WTC11 (cell line): ENCODE measurements at places on chromosomes 16 and 17.

GRCh38 chr17:6536566-6537065 lies 19.7 kb downstream of the PITPNM3 start:
- DNase-seq: no peak

DNA sequence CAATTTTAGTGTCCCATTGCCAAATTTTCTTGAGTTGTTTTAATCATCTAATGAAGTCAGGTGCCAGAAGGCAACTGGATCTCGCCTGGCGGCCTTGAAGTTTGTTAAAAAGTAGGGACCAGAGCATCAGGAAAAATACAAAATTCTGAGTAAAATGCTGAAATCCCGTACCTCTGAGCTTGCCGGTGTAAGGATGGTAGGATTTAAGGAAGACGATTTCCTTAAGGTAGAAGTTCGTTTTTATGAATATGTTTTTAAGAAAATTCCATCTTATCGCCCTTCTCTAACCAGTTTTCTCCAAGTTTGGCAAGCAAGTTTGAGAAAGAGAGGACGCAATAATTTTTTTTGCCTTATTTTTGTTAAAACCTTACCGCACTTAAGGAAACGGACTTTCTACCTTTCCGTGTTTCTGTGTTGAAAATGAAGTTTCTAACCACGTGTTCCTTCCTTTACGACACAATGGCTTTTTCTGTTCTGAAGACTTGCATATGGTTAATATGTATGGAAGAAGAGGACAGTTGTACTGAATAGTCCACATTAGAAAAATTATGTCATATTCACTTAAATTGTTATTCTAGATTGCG lies 748 bp downstream of the ATF7IP2 start:
- no peak for DNase-seq

DNA sequence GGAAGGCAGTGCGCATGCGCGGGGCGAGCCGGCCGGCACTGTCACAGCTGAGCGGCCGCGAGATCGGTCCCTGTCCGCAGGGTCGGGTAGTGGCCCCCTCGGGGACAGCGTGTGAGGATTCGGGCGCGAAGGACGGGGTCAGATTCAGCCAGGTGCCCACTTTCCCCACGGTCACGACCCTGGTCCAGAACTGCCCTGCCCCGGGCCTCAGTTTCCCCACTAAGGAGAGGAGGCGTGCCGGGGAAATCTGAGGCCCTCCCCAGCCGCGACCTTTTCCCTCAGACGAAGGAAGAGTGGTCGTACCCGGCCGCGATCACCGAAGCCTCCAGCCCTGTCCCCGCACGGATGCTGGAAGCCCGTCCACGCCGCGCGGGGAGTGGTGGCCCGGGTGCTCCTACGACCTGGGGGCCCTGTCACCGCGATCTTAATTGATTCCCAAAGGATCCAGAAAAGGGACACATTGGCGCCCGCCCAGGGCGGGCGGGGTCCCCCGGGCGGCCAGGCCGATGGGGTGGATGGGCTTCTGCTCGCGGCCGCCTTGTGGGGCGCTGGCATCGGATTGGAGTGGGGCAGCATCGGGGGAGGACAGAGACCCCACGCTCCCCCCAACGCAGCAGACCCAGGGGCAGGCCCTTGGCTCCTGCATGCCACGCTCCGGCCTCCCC lies 57.7 kb downstream of the SRL start:
- no peak for DNase-seq

- peak; percentile 45 for DNase-seq
Measured at GRCh38 chr17:62870030-62870541, 62.0 kb upstream of the MARCHF10 start.

- DNase-seq: peak; percentile 13
Measured at GRCh38 chr16:3655030-3655395, 522 bp downstream of the DNASE1 start.

DNA sequence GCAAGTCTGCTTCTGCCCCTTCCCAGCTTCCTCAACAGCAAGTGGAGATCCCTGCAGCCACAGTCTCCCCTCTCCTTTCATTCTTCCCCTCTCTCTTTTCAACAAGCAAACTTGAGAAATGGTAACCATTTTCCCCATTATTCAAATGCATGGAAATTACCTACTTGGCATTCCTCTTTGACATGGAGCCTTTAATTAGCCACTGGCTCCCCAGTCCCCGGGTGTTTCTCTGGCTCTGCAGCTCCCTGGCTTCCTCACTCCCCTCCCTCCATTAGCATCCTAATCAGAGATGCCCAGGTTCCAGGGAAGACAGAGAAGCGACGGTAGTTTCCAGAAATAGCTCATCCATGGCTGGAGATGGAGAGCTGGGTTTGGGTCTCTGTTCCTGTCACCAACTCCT lies 116.0 kb downstream of the CCT6B start:
- DNase-seq: no peak

GRCh38 chr16:65314627-65315008 lies 192.8 kb upstream of the CDH11 start:
- DNase-seq: no peak

GRCh38 chr17:74737299-74738050 lies 419 bp downstream of the RAB37 start:
- DNase-seq: peak; percentile 77

DNA sequence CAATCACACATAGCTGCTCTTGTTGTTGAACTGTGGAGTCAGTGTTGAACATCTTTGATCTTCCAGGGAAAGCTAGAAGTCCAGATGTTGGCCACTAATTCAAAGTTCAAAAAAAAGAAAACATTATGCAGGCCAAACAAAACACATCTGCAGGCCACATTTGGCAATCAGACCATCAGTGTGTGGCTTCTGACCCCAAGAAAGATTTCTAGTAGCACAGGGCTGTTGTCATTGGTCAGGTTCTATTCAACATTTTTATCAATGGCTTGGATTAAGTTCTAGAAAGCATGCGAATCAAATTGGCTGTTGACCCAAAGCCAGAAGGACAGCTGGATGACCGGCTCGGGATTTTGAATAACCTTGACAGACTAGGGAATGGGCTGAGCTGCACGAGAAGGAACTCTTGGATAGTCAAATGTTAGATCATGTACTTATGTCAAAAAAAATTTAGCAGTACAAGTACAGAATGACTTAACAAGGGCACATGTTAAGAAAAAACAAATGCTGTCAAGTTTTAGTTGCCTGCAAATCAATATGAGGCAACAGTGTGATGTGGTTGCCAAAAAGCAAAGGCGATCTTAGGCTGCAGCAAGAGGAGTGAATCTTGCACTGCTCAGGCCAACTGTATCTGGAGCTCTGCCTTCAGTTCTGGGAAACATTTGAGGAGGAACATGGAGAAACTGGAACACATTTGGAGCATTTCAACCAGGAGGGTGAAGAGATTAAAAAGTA lies 187.6 kb downstream of the RGS9 start:
- no peak for DNase-seq

DNA sequence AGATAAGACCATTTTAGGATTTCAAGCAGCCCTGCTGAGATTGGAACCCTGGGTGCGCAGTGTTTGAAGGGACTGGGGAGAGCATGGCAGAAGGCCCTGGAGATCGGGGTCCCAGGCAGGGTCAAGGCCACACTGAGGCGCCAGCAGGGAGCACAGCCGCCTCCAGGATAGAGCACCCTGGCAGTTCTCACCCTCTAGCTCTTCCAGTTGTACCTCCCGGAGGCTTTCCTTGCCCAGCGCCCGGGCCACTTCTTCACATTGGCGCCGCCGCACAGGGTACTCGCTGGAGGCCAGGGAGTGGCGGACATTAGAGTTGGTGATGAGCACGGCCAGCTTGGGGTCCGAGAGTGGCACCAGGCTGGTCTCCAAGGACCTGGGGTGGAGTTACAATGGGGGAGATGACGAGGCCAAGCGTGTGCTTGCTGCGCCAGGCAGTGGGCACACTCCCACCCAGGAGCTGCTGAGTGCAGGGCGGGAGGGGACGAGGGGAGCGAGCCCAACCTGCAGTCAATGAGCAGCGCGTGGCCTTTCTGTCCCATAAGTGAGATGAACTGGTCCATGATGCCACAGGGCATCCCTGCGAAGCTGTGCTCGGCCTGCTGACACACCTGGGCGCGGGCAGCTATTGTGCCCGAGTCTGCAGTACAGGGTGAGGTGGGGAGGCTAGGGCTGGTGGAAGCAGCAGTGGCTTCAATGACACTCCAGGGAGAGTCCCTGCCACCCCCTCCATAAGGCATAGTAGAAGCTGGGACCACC lies 2.3 kb downstream of the GALK1 start:
- DNase-seq: no peak

DNA sequence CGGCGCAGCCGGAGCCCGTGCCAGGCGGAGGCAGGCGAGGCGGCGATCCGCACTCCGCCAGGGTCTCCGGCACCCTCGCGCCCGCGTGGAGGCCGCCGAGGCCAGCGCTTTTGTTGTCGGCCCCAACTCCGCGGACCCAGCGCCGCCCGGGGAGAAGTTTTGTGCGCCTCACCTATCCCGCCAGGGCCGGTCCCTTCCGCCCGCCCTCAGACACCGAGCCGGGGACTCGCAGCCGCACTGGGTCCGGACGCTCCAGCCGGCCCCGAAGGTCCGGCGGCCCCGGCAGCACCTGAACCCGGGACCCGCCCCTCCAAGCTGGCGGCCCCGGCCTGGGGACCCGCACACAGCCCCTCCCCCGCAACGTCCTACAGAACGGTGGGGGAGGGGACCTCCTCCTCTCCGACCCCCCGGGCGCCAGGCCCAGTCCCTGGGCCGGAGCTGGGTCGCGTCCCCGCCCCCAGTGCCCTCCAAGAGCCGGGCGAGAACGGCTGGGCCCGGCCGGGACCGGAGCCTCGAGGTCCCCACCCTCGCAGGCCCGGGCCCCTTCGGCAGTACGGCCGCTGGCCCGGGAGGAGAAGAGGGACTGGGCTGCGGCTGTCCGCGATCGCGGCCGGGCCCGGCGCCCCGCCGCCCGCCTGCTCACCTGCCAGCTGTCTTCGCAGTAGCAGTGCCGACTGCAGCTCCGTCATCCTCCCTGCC lies 698 bp downstream of the UBE2G1 start:
- peak; percentile 60 for DNase-seq

DNA sequence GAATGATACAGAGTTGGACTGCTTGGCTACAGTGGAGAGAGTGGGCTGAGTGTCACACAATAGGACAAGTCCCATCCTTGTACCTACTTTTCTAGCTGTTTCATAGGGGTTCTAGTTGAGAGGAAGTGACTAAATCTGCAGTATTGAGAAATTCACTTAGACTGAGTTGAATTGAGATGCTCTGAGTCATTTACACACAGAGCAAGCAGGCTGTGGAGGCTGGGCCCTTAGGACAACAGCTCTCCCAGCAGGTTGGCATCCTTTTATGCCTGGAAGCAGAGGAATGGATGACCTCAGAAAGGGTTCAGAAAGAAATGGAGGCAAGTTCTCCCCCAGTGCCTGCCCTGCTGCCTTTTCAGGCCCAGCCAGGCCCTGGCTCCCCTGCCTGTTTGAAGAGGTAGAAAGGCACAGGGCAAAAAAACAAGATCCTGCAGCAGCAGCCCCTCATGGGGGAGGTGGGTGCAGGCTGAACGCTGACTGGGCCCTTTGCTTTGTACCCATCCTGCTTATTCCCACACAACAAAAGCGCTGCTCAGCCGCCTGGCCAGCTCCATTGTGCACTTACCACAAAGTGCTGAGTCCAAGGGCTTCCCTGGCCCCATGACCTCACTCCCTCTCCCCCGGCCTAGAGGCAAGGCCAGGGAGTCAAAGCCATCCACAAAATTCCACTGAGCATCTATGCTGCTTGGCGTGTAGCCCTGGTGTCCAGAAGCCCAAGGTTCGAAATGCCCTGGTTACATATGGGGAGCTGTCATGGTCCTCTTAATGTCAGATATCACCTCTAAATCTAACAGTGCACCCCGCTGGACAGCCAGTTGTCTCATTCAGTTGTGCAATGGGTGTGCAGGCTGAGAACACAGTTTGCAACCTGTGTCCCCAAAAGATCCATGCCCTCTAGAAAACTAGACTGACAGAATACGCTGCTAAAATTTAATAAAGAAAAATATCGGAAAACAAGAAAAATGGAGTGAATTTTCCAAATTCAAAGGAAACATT lies 5.4 kb upstream of the CRYBA1 start:
- peak; percentile 24 for DNase-seq

DNA sequence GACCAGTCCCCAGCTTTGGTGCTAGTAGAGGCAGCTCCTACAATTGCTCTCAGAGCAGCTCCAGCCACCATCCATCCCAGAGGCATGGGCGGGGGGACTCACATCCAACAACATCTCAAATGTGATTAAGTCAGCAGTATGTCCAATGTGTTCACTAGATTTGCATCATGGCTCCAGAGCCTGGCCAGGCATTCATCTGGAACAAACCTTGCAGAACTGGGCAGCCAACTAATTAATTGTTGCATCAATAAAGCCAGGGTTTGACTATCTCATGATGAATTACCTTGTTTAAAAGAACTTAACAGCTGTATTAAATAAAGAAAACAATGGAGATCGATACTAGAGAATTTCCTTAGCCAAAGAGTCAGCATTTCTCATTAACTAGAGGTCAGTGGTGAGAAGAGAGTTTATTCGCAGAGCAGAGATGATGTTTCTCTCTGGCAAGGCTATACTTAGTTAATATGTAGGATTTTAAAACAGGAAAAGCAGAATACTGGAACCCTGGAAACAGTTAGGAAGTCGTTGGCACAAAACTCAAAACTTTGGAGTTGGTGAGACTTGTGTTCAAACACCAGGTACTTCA lies 494.4 kb downstream of the GRIN2A start:
- DNase-seq: no peak

DNA sequence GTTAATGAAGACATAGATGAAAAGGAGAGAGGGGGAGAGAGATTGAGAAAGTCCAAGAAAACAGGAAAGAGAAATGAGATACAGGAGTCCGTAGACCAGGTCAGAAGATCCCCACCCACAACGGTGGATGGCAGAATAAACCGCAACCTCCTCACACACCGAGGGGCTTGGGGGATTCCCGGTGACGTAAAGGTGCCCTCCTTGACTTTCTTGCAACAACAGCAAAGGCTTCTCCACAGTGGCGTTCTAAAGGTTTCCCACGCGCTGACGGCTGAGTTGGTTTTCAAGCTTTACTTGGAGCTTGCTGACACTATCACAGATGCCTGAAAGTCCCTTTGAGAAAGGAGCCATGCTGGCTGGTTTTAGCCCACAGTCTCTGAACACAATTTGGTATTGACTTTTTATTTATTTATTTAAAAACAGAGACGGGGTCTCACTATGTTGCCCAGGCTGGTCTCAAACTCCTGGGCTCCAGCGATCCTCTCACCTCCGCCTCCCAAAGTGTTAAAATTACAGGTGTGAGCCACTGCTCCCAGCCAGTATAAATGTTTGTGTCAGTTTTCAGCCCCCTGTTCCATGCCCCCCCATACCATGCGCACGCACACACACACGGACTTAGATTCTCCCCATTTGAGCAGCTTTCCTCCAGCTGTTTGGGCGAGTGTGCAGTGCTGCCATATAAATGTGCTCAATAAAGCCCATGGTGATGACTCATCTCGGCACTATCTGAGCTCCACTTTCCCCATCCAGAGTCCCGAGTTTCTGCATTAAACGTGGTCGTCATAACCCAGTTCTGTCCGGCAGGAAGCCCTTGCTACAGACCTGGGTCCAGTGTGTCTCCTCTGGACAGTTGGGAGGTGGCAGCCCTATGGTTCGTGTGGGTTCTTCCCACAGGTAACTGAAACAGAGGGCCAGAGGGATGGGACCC lies 33.0 kb upstream of the SEC14L1 start:
- no peak for DNase-seq

GRCh38 chr17:20008242-20009051 lies 712 bp upstream of the SPECC1 start:
- DNase-seq: peak; percentile 54

GRCh38 chr16:56931271-56931891 lies 561 bp upstream of the HERPUD1 start:
- no peak for DNase-seq

GRCh38 chr17:34721326-34721725 lies 141.9 kb downstream of the TMEM132E start:
- DNase-seq: no peak

- no peak for DNase-seq
Measured at GRCh38 chr16:49632086-49632794, 223.7 kb downstream of the ZNF423 start.
